ENCODE measurements at places on chromosomes 1 and 21.

DNA sequence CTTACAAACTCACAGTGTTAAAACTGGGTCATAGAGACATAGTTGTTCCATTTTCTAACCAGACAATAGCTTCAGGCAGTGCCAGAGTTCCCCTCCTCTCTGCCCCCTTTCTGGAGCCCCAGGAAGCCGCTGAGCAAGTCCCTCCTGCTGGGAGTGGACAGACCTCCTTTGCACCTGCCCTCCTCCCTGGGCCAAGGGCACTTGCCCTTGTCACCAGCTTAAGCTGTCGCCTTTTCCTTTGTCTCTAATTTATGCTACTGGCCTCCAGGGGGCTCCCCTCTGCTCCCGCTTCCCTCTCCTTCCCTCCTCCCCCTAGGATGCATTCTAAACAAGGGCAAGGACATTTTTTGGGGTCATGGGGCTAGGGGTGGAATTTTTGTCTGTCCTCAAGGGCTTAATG, 182.4 kb downstream of the MIS18A start:
- peak; percentile 45 for DNase-seq

DNA sequence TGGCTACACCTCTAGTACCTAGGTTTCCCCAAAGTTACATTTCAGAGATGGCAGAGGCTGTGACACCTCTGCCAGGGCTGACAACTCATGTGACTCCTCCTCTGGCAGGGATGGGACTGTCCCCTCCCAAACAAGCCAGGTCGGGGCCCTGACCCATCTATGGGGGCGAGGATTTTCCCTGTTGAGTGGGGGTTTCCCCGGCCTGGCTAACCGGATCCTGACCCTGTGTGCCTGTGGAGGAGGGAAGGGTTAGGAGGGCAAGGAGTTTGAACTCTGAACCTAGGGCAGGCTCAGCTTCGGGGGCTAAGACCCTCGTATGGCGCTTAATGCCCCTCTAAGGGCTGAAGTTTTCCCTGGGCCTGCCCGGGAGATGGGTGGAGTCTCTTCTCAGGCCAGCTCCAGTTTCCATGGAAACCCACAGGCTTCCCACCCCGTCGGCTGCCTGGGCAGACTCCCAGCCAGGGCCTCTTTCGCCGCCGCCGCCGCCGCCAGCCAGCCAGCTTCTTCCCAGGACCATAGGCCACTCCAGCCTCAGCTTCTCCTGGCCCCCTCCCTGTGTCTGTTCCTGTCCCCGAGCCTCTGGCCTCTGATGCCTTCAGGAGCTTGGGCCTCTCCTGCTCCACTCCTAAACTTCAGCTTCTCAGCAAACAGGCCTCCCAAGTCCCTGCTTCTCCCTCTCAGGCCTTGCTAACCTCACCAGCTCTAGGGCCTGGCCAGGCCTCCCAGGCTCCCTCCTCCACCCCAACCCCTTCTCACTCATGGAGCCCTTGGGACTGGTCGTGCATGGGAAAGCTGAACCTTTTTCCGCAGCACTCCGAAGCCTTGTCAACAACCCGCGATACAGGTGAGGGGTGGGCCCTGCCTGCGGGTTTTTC, at the start of gene BTBD19:
Gene BTBD19 (plus strand): TSS at position 461 of the 875 bp plus-strand sequence. CDS start 298 bp downstream, at position 759.
- no peak for DNase-seq

GRCh38 chr1:56444960-56445646, 134.3 kb downstream of the PLPP3 start:
- DNase-seq: no peak

- DNase-seq: no peak
Measured at GRCh38 chr1:115982400-115982799, 6.1 kb downstream of the SLC22A15 start.

- no peak for DNase-seq
Measured at GRCh38 chr1:169461390-169462000, 24.2 kb downstream of the SLC19A2 start.

- DNase-seq: no peak
Measured at GRCh38 chr1:209444961-209445360, 138.6 kb upstream of the CAMK1G start.

- no peak for DNase-seq
Measured at GRCh38 chr1:214446772-214447556, 104.4 kb downstream of the PTPN14 start.

- peak; percentile 29 for DNase-seq
Measured at GRCh38 chr1:54404939-54405897, 976 bp downstream of the SSBP3 start.

DNA sequence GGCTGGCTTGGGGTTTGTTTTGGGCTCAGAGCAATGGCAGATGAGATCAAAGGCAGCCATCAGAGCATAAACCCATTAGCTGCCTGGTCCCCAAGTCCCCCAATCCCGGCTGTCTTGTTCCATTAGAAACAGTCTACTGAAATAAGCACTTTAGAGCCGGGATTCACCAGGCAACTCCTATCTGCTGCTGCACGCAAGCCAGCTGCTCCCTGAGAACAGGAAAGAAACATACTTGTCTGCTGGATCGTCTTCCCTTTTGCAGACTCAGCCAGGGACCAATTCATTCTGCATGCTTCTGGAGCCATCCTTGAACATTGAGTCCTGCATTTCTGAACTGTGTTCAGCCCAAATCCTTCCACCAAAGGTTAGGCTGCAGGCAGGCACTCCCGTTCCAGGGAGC, 21.8 kb downstream of the RXRG start:
- no peak for DNase-seq

GRCh38 chr1:95080446-95080845, 7.7 kb upstream of the ALG14 start:
- no peak for DNase-seq

DNA sequence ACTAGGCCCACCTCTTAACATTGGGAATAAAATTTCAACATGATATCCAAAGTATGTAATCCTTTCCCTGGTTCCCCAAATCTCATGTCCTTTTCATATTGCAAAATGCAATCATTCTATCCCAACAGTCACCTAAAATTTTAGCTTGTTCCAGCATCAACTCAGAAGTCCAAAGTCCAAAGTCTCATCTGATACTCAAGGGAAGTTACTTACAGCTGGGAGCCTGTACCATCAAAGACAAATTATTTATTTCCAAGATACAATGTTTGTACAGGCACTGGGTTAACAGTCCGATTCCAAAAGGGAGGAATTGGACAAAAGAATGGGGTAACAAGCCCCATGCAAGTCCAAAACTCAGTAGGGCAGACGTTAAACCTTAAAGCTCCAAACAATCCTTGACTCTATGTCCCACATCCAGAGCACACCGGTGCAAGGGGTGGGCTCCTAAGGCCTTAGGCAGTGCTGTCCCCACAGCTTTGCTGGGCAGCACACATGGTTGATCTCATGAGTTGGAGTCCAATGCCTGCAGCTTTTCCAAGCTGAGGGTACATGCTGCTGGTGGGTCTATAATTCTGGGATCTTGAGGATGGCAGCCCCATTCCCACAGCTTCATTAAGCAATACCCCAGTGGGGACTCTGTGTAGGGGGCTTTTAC, 78.8 kb downstream of the DDAH1 start:
- DNase-seq: no peak

DNA sequence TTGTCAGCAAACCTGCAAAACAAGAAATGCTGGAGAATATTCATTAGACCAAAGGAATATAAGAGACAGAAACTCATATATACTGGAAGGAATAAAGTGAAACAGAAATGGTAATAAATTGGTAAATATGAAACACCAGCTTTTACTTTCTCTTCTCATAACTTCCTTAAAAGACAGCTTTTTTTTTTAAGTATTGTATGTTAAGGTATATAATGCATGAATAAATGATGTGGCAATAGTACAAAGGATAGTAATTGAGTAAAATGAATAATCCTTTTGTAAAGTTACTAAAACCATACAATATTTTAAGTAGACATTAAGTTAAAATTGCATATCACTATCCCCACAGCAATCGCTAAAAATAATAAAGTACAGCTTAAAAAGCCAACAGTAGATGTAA, 64.8 kb downstream of the TRIM33 start:
- DNase-seq: no peak

- DNase-seq: no peak
Measured at GRCh38 chr1:2348346-2349325, 42.7 kb downstream of the MORN1 start.

- DNase-seq: no peak
Measured at GRCh38 chr1:226779561-226779960, 40.5 kb upstream of the ITPKB start.

DNA sequence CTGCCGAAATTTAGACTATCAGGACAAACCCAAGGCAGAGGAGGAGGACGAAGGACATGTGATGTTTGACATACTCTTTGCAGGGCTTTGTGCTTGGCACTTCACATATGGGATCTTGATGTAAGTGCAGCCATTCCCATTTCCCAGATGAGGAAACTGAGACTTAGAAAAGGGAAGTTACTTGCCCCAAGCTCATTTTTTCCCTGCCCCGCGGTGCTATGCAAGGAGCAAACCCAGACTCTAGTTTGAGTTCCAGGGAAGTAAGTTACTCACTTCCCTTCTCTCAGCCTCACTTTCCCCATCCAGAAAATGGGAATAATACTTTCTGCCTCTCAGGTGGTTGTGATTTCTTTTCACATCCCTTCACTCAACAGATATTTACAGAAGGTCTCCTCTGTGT, 4.5 kb upstream of the FOXO6 start:
- no peak for DNase-seq

DNA sequence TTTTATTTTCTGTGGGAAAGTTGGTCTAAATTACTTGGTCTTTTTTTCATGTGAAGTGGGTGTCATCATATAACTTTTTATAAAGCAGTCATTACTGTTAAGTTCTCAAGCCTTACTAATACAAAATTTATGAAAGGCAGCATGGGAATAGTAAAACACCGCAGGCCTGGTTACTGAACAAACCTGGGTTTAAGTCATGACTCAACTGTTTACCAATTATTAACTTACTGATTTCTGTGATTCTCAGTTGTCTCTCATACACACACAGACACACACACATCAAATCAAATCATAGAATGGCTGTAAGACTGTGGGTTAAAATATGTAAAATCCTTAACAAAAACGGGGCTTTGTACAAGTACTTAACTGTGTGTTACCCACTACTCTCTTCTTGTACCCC, 14.6 kb downstream of the MAEL start:
- DNase-seq: no peak

- no peak for DNase-seq
Measured at GRCh38 chr1:118862755-118863154, 125.4 kb downstream of the TBX15 start.

DNA sequence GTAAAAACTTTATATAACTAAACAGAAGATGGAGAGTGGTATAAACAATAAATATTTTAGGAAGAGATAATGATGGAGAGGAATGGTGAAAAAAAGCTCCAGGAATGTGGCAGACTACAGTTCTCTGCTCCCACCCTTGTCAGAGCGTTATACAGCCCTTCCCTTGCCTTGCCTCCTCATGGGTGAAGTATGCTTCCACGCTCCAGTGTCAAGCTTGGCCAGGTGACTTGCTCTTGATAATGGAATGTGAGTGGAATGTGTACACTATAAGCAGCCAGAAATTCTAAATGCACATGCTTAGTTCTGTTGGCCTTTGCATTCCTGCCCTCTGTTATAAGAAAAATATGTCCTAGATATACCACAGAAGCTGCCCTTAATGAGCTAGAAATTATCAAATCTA, 24.7 kb upstream of the POGK start:
- DNase-seq: no peak

GRCh38 chr1:154344977-154345837, 19.9 kb downstream of the ATP8B2 start:
- no peak for DNase-seq

DNA sequence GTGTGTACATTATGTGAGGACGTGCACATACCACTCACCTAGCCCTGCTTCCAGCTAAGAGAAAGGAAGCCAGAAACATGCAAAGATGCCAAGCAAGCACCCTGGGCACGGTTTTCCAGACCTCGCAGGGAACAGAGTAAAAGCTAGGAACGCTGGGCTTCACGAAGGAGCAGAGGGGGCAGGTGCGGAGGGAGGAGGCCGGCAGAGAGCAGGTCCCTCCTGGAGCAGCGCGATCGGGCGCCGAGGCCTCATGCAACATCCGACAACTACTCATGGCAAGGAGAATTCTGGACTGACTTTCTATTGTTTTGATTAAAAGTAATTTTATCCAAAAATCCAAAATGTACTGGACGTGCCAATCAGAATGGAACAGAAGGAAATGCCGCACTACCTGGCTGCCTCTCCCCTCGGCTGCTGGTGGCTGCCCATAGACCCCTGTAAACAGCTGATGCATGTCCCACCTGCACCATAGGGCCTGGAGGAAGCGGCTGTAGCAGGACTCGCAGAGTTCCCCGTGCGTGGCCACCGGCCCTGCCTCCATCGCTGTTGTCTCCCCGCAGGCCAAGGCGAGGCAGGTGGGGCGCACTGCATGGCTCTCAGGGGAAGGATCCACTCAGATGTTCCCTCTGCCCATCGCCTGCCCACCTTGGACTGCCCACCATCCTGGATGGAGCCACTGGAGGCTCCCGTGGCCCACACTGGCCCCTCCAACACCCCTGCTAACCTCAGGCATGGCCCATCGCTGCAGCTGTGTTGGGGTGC, 93.5 kb downstream of the WDR4 start:
- no peak for DNase-seq

DNA sequence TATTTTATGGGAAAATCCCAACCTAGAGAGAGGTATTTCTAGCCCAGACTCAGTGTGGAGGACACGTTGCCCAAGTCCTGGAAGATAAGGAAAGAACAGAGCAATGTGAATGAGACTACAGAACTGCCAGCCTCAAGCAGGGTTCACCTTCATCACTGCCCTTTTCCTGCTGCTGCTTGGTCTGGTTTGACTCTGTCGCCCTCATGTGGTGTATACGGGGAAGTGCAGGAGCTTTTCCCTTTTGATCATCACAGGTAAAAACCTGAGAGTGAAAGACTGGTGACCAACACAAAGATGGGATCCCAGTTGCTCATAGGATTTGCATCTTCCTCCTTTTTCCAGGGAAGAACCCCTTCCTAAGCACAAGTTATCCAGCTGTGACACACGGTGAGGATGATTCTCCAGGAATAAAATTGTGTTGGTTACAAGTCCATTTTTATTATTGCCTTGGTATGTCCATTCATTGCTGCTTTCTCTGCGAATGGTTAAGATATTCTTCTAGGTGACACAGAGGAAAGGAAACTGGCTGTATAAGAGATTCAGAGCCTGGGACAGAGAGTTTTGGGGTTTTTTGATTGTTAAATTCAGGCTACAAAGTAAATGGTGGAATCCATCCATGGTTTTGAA, 89.5 kb upstream of the CD53 start:
- DNase-seq: peak; percentile 76

- peak; percentile 8 for DNase-seq
Measured at GRCh38 chr1:236795757-236796667, 920 bp downstream of the MTR start.

DNA sequence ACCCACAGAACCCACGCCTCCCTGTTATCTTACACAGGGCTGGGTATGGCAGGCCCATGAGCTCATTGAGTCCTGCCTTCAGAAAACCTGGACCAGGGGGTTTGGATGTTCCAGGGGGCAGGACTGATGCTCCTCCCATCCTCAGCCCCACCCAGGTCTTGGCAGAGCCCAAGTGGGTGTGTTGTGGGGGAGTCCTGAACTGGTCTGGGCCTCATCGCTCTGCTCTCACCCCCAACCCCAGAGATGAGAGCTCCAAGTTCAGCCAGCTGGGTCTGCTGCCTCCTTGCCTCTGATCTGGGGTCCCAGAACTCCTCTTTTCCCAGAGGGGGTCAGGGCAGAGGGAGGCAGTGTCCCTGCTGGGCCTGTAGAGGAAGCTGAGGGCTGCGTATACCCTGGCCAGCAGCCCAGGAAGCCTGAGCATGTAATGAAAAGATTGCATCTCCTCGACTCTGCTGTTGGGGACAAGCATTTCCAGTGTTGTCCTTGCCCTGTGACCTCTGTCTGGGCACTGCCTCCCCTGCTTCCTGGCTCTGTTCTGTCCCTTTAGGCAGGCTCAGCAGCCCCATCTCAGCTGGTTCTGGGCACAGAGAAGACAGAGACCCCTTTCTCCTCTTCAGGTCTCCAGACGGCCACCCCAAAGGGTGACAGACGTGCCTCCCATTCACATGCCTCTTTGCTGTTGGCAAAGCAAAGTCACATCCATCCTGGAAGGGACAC, 54.7 kb upstream of the EPS8L3 start:
- no peak for DNase-seq
